Fibroblast of skin of left quadriceps (primary cell): ENCODE measurements at places on chromosomes 11 and 22.

- no peak for DNase-seq
Observed at GRCh38 chr11:113394919-113395318, 7.3 kb downstream of the ANKK1 start.

DNA sequence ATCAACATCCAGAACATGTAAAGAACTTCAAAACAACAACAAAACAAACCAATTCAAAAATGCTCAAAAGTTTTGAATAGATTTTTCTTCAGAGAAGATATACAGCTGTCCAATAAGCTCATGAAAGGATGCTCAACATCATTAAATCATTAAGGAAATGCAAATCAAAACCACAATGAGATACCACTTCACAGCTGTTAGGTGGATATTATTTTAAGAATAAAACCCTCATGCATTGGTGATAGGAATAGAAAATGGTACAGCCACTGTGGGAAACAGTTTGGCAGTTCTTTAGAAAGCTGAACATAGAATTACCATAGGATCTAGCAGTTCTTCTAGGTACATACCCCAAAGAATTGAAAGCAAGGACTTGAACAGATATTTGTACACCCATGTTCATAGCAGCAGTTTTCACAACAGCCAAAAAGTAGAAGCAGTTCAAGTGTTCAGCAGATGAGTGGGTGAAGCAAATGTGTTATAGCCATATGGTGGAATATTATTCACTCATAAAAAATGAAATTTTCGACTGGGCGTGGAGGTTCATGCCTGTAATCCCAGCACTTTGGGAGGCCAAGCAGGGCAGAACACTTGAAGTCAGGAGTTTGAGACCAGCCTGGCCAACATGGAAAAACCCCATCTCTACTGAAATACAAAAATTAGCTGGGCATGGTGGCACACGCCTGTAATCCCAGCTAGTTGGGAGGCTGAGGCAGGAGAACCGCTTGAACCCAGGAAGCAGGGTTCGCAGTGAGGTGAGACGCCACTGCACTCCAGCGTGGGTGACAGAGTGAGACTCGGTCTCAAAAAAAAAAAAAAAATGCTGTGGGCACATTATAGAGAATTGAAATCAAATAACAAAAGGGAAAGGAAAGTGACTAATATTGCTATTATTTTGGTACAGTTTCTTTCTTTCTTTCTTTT lies 42.9 kb downstream of the CBL start:
- DNase-seq = no peak

- no peak for DNase-seq
Observed at GRCh38 chr11:114080219-114080618, 20.7 kb downstream of the ZBTB16 start.

DNA sequence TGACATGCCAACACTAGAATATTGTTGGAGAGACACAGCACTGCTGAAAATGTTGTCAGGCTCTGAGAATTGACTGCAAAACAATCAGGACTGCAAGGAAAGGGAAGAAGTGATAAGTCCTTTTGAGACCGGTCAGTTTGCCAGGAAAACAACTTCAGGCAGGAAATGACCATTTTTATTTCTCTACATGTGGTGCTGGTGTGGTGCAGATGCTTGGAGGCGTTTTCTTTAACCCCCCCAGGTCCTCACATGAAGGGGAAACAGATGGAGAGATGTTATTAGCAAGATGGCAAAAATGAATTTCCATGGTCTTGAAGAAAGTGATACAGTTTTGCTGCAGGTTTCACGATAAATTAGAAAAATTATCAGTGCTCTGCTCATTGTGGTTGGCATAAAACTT lies 5.7 kb downstream of the AP2A2 start:
- no peak for DNase-seq

DNA sequence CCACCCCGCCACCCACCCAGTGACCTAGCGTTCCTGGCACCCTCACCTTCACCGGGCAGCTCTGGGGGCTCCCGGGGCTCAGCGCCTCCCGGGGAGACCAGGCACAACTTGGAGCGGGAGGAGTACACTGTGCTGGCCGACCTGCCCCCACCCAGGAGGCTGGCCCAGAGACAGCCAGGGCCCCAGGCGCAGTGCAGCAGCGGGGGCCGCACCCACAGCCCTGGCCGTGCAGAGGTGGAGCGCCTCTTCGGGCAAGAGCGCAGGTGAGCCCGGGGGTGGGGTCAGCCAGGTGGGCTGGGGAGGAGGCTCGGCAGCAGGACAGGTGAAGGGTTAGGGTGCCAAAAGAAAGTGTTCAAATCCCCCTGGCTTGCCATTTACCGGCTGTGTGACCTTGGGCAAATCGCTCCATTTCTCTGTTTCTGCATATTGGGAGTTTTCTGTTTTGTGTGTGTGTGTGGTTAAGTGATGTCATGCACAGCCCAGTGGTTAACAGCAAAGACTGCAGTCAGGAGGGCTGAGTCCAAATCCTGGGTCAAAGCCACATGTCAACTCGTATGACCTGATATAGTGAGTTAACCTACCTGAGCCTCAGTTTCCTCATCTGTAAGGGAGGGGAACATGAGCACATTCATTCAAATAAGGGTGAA lies 29.5 kb downstream of the TRIOBP start:
- DNase-seq = no peak

DNA sequence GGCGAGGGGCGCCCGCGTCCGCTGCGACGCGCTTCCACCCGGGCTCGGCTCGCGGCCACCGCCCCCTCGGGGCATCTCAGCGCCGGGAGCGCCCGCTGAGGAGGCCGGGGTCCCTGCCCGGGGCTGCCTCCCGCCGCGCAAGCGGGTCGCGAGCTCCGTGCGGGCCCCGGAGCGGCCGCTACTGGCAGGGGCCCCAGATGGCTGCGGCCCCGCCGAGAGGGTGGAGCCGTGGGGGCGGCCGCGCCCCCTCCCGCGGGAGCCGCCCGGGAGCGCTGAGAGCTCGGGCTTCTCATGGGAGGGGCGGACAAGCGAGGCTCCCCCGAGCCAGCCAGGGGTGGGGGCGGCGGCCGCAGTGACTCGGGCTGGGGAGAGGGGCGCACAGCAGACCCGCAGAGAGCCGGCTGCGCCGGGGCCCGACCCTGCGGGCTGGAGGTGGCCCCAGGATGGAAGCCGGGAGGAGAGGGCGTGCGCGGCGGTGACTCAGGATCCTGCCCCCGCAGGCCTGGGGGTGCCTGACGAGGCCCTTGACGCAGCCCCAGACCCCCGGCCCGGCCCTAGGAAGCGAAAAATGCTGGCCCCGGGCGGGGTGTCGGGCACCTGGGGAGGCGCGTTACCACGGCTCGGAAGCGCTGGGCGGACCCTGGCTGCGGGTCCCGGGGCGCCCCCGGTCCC lies 603 bp upstream of the ZFTA start:
- no peak for DNase-seq

DNA sequence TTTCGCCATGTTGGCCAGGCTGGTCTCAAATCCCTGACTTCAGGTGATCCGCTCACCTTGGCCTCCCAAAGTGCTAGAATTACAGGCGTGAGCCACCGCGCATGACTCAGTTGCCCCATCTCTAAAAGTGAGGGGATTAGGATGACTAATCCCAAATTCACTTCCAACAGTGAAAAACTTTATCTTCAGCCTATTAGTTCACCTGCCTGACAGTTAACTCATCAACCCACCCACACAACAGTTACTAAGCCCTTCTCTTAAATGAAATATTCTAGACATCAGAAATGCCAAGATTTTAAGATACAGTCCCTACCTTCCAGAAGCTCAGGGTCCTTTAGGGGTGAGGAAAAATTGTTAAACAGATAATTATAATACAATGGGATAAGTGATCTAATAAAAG lies 2.0 kb upstream of the ANKRD42 start:
- no peak for DNase-seq

DNA sequence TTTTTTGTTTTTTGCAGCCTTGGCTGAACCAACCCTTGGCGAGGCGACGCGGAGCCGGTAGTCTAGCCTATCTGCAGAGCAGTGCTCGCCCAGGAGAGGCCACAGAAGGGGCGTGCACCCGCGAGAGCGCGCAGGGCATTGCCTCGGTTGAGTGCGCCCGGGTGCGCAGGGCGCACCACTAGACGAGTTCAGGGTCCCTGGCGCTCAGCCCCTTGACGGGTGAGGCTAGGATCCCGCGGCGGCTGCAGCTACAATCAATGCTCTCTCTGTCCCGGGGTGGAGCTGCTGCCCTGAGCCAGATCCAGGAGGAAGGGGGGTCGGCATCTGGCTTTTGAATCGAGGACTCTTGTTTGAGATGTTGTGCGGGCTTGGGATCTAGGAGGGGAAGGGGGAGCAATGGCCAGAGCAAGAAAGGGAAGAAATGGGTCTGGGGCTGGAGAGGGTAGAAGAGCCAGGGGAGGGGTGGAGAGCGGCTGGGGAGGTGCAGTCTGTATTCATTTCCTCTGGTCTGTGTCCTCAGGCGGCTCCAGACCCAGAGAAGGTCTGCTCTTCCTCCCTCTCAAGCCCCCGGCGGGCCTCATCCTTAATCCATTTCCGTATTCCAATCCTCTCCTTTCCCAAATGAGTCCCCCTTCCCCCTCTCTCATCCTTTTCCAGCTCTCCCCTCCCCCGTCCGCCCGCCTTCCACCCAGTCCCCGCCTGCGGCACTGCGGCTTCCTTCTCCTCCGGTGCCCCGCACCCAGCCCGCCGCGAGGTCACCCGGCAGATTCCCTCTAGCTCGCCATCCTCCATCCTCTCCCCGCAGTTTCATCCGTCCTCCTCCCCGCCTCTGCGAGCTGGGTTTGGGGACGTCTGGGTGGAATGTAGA lies 797 bp downstream of the THY1 start:
- no peak for DNase-seq

DNA sequence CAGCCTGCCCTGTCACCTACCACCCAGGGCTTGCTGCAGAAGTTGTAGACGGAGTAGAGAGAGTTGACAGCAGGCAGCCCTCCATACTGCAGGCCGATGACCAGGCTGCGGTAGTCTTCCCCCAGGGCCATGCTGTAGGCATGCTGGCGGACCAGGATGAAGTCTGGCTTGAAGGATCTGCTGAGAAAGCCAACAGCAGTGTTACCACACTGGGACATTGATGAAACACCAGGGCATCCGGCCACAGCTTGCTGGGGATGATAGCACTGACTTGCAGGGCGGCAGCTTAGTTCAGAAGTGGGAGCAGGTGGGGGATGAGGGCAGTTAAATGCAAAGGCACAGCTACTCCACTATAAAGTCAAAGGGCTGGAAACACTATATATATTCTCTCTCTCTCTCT lies 67.4 kb downstream of the TIMP3 start:
- DNase-seq = no peak

DNA sequence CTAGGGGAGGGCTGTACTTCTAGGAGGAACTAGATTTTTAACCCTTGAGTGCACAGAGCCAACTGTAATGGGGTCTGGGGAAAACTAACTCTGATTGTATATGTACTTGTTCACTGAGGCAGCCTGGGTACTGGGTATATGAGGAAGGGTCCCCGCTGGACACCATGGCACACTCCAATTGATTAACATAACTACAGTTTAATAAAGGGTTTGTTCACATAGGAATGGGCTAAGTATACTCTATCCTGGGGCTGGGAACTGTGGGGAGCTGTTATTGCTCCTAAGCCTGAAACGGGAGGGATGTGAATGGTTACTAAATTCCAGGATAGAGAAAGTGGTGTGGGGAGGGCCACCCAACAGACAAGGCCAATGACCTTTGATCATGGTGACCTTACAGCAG lies 67.6 kb downstream of the PARVA start:
- DNase-seq = no peak

DNA sequence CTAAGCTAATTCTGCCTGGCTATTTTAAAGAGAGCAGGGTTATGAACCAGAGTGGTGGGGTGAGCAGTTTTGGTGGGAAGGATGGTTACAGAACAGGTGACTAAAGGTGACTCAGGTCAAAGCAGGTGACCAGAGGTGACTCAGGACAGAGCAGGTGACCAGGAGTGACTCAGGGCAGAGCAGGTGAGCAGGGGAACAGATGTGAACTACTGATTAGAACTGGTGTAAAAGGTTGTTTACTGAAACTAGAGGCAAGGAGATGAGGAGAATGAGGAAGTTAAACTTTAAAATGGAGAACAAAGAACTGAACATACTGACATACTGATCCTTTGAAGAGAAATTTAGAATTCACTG lies 15.4 kb upstream of the HYLS1 start:
- DNase-seq = no peak

- DNase-seq = no peak
Observed at GRCh38 chr11:64359712-64360445, 917 bp downstream of the RPS6KA4 start.

DNA sequence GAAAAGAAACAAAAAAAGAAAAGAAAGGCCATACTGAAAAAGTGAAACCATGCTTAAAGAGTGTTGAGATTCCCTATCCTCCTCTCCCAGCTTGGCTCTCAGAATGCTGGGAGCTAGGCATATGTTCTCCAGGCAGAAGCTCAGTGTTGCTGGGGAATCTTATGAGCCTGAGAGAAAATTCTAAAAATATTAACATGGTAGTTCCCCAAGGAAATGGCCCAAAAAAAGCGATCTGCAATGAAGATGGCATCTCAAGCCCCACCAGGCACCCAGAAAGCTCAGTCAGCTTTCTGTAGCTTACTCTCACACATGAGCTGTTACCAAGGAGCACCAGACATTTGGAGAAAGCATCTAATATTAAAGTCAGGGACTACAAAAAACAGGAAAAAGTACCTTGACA lies 94.5 kb downstream of the CD44 start:
- DNase-seq = no peak

DNA sequence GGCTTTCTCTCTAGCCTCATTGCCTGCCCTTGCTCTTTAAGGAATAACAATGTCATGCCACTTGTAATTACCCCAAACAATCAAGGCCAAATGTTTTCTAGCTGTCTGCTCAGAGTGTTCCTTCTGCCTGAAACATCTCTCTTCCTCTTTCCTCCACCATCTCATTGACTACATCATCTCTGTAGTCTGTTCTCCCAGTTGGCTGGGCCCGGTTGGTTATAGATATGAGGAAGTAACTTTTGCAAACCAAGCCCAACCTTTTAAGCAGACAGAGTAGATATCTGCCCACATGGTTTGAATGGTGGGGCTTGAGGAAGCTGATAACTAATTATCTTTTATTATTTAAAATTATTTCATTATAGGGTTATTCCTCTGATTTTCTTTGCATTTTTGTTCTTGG lies 104.5 kb downstream of the NTM start:
- no peak for DNase-seq

- no peak for DNase-seq
Observed at GRCh38 chr11:121123496-121124069, 22.5 kb downstream of the TECTA start.

GRCh38 chr11:8948886-8949285 lies 6.1 kb upstream of the ASCL3 start:
- no peak for DNase-seq
